ENCODE measurements at places on chromosomes 7 and 10.

- no peak for DNase-seq
Measured at GRCh38 chr7:7159063-7159658, 23.2 kb upstream of the C1GALT1 start.

- DNase-seq, result no peak
Measured at GRCh38 chr10:121027371-121027770, 176.2 kb downstream of the WDR11 start.

GRCh38 chr10:104035194-104036068 lies 50.2 kb downstream of the COL17A1 start:
- no peak for DNase-seq

GRCh38 chr7:73487486-73487885 lies 34.6 kb downstream of the BAZ1B start:
- peak; percentile 61 for DNase-seq

- DNase-seq, result peak; percentile 14
Measured at GRCh38 chr10:24929056-24929544, 23.3 kb downstream of the PRTFDC1 start.

DNA sequence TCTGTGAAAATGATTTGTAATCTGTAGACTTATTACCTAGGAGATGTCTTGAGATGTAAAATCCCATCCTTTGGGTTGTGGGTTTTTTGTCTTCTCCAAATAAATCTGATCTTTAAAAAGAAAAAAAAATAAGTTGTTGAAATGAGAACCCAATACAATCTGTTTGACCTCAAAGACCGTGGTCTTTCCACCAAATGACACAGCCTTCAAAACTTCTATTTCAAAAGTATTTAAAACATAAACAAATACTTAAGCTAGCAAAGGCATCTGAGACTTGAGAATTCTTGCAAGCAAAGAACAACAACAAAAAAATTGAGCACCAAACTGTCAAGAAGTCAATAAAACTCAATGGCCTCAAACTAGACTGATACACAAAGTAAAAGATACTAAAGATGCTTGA lies 67.9 kb upstream of the HECW1 start:
- peak; percentile 35 for DNase-seq

DNA sequence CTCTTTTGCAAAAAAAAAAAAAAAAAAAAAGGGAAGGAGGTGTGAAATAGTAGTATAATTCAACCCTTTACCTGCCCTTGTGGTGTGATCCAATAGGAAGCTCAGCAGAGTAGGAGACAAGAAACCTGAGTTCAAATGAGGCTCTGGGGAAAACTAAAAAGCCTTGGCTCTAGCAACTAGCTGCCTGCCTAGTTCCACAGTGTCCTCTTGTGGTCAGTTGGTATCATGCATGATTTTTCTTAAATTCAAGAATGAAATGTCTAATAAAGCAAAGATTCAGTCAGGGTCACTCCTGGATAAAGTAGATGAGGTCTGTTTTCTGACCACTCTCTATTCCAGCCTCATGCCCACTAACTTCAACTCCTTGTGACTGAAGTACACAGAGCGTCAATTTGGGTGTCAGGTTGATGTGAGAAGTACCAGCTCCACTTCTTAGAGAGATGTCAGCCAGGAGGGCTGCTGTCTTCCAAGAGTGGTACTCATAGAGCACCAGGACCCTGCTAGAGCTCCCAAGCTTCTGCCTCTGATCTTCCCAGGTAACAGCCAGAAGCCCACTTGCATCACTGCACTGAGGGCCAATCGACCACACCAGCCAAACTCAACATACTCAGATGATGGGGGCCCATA lies 10.5 kb downstream of the LSM5 start:
- DNase-seq, result peak; percentile 61

DNA sequence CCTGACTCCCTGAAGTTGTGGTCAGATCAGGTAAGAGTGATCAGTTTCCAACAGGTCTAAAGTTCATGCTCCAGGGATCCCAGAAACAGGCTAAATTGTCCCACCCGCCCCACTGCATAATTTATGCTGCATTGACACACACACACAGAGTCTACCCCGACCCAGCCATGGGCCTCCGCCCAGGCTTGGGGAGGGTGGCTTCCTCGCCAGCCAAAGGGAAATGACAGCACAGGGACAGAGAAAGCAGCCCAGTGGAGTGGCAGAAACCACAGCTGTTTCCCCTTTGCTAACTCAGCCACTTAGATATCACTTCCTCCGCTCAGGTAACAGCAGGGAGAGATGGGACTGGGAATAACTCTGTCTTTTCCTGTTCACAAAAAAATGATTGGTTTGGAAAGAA lies 9.4 kb downstream of the SH3PXD2A start:
- no peak for DNase-seq

GRCh38 chr10:15096661-15097010 lies 519 bp upstream of the RPP38 start:
- no peak for DNase-seq

- DNase-seq, result no peak
Measured at GRCh38 chr10:131944976-131945695, 36.6 kb downstream of the BNIP3 start.

DNA sequence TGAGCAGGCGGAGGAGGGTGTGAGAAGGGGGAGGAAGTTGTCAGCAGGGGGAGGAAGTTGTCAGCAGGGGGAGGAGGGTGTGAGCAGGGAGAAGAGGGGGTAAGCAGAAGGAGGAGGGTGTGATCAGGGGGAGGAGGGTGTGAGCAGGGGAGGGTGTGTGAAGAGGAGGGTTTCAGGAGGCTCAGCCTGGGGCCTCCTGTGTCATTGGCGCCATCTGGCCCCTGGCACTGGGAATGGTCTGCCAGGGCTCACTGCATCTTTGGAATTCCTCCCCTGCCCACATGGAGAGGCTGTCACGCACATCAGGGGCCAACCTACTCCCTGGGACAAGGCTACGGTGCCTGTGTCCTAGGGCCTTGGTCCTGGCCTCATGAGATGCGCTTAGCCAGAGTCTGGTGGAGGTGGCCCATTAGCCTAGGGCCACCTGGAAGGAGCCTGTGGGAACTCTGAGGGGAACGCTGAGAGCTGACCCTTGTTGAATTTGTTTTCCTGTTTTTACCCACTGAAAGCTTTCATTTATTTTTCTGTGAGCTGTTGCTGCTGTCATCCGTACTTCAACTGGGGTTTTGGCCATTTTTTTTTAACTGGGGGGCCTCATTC lies 18.0 kb downstream of the CAMK2B start:
- DNase-seq, result peak; percentile 26

GRCh38 chr7:76016191-76016947 lies 22.0 kb upstream of the TMEM120A start:
- DNase-seq, result peak; percentile 47

DNA sequence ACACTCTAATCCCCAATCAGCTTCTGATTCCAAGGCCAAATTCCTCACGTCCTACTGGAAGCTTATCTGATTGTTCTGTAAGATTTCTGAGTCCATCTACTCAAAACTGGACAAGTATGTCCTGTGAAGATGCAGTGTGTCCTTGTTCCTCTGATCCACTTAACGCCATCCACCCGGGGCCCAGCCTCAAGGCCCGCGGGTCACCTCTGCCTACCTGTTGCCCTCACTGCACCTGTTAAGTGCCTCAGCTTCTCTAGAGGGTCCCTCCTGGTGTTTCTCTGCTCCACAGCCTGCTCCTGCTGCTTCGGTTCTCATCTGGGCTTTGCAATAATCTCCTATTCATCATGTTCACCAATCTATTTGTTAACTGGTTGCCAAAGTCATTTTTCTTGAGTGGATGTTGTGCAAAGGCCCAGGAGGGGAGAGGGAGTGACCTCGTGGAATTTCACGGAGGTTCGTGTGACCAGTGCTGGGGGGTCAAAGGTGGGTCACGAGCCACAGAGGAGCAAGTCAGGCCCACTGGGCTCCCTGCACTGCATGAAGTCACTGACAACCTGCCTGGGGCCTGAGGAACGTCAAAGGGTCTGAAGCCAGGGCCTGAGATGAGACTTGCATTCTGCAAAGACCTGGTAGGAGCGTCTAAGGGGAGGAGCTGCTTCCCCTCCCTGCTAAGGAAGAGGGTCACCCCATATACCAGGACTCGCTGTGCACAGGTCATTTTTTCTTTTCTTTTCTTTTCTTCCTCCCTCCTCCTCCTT lies 338.1 kb downstream of the WDR37 start:
- DNase-seq, result no peak

GRCh38 chr7:142802301-142802700 lies 31.5 kb downstream of the PRSS2 start:
- no peak for DNase-seq
